ENCODE measurements at places on chromosomes 4 and X.

DNA sequence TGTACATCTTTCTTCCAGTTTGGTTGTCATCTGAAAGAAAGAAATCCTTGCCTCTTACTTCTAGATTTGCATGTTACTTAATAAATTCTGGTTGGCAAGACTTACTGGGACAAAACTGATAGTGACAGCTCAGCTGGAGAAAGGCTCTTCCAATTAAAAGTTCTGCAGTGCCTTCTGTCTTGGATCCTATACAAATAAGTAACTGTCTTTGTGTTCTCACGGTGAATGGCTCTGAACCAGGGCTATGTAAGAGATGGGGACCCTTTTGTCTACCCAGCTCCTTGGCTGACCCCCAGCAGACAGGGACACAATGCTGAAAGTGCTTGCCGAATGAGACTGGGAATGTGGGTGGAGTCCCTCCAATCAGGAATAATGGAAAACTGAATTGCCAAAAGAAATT, 89.5 kb downstream of the AASDH start:
- DNase-seq, result no peak

DNA sequence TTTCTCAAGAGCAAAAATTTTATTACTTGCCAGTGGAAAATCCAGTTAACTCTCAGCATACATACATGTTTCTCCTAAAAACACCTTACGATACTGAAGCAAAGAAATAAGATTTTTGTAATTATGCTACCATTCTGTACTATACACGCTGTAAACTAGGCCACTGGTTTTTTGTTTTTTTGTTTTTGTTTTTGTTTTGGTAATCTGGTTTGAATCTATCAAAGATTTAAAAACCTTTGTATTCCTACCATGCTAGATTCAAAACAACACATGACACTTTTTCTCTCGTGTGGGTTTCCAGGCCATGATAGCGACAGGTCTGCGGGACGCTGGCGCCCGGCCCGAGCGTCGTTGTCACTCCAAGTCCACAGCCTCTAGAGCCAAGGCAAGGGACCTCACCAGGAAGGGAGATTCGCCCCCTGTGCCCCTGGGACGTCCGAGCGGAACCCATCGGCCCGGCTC, 723 bp downstream of the TMEM192 start:
- DNase-seq, result no peak

- no peak for DNase-seq
Observed at GRCh38 chr4:184238072-184238745, 20.5 kb upstream of the ENPP6 start.

DNA sequence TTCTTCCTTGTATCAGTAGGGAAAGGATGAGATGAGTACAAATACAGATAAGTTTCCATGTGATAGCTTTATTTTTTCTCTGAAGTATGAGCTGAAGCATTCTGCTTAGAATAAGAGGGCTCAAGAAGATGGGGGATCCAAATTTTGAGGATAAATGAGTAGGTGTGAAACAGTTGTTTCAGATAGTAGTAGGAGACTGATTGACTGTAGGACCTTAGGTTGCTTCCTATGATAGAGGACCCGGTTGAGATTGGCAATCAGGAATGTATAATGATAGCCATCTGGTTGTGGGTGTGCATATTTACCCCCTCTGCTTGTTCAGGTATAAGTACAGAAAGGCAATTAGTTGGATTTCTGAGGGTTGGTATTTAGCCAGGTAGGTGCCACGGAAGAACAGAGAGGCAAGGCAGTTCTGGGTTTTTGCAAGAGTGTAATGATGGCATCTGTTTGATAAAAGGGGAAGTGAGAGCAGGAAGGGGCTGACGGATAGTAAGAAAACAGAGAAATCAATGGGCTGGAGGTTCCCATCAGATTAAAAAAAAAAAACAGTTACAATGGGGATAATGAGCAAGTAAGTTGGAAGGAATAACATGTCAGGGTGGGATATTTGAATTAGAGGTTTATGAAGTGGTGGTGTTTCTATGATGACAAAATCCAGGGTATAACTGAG, 13.7 kb downstream of the OCRL start:
- DNase-seq, result no peak

DNA sequence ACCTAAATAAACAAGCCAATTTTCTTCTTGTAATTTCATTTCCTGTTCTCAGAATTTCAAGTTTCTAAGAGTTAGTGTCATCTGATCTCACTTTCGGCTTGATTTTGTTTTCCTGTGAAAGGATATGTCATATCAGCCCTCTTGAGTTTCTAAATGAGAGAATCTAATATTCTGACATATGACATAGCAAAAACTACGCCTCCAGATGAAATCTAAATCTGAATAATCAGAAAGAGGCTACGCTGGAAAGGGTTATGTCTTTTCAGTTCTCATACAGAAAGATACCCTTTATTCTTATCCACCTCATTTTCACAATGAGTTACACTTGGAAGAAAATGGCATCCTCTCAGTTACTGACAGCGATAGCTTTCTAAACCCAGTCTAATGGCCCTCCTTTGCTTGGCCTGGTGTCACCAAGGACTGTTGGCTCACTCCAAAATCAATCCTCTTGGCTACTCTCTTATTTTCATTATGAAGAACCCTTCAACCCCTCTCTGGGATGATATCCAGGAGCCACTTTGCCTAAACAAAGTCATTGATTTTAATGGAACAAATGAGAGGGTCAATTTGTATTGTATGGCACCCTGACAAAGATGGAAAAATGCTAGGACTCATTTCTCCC, 65.6 kb downstream of the ASB9 start:
- DNase-seq, result no peak

DNA sequence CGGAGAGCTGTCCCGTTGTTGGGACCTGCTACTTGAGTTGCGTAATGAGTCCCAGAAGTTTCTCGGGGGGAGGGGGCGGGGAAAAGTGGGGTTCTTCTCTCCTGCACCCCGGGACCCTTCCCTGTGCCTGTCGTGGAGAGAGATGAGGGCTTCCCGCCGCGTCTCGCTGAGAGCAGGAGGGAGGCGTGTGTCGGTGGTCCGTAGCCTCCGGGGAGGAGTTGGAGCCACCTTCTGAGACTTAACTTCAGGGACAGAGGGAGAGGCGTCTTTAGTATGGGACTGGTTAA, 698 bp downstream of the AFF1 start:
- no peak for DNase-seq

DNA sequence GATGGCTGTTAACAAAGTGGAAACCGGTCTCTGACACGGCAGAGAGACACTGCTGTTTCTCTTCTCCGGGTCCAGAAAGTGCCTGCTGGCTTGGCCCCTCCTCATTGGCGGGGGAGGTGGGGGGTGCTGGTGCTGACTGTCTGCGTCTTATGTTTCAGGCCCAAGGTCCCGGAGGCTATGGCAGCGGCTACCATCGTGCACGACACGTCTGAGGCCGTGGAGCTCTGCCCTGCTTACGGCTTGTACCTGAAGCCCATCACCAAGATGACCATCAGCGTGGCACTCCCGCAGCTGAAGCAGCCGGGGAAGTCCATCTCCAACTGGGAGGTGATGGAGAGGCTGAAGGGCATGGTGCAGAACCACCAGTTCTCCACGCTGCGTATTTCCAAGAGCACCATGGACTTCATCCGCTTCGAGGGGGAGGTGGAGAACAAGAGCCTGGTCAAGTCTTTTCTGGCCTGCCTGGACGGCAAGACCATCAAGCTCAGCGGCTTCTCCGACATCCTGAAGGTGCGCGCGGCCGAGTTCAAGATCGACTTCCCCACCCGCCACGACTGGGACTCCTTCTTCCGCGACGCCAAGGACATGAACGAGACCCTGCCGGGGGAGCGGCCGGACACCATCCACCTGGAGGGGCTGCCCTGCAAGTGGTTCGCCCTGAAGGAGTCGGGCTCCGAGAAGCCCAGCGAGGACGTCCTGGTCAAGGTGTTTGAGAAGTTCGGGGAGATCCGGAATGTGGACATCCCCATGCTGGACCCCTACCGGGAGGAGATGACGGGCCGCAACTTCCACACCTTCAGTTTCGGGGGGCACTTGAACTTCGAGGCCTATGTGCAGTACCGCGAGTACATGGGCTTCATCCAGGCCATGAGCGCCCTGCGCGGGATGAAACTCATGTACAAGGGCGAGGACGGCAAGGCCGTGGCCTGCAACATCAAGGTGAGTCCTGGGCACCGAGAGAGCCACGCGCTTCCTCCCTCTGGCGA, 2.2 kb downstream of the AKAP17A start:
- DNase-seq, result no peak

GRCh38 chr4:15197005-15197404, 194.7 kb downstream of the CPEB2 start:
- no peak for DNase-seq

DNA sequence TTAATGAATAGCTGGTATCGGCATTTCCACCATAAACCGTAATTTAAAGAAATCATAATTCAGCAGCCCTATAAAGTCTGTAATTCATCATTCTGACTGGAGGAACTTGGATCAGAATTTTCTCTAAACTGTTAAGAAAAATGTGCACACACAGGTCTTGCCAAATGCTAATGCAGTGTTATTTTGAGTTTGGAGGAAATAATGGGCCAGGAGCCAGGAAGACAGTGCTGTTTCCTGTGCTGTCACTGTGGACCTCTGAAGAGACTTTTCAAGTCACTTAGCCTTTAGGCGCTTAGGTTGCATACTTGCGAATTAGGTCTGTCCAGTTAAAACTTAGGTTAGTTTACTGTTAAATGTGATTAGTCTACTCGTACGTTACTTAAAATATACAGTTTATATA, 137.5 kb upstream of the ANXA3 start:
- DNase-seq, result no peak

DNA sequence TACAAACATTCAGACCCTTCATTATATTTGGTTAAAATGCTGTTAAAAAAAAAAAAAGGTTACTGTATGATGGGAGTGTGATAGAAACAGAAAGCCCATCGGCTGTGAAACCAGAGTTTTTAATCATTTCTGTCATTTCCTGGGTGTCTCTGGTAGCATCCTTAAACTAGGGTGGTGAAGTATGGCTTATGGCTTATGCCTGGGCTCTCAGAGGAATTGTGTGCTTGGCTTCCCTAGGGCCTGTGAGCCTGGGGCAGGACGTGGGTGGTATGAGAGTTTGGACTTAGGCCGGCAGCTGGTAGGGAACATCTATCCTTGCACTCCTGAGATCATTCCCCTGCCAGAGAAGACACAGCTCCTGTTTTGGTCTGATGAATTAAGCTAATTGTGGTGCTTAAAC, 52.2 kb downstream of the DCUN1D4 start:
- DNase-seq, result no peak

GRCh38 chr4:76055016-76055415, 19.1 kb upstream of the CXCL11 start:
- no peak for DNase-seq

DNA sequence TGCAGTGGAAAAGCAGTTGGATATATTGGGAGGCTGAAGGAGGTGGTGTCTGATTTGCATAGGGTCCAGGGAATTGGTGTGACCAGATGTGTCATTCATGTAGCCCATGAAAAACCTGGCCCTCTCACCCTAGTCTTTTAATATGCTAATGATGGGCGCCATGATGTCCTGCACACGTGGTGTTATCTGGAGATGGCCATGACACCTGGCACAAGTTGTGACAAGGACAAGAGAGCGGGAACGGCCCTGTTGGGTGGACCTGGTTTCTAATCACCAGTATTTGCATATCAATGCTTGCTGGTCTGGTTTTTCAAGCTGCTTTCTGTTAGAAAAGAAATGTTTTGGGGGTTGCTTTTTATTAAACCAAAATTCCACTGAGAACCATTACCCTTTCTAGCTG, 87.4 kb downstream of the ZXDA start:
- no peak for DNase-seq

- no peak for DNase-seq
Observed at GRCh38 chr4:159946983-159947615, 844.2 kb downstream of the RAPGEF2 start.

GRCh38 chr4:87498446-87498900, 30.7 kb downstream of the SPARCL1 start:
- DNase-seq, result no peak

GRCh38 chrX:95318882-95319281, 1365.8 kb upstream of the DIAPH2 start:
- no peak for DNase-seq

- no peak for DNase-seq
Observed at GRCh38 chr4:42280327-42281095, 116.8 kb upstream of the SHISA3 start.

DNA sequence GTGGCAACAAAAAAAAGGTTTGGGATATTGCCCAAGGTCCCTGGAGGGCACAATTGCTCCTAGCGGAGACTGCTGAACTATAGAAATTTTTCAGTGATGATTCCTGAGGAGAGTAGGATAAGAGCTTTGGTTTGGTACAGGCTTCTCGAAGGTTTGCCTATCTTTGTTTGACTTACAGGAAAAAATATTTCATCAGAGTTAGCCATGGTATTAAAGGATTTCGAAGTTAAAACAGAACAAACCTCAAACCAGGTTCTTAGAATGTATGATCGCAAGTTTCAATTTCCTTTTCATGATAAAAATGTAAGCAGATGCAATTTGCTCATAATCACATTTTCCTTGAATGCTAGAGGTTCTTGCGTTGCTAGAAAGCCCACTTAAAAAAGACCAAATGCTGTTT, 1.7 kb downstream of the EGFL6 start:
- no peak for DNase-seq

GRCh38 chrX:96568071-96568470, 116.6 kb upstream of the DIAPH2 start:
- no peak for DNase-seq

DNA sequence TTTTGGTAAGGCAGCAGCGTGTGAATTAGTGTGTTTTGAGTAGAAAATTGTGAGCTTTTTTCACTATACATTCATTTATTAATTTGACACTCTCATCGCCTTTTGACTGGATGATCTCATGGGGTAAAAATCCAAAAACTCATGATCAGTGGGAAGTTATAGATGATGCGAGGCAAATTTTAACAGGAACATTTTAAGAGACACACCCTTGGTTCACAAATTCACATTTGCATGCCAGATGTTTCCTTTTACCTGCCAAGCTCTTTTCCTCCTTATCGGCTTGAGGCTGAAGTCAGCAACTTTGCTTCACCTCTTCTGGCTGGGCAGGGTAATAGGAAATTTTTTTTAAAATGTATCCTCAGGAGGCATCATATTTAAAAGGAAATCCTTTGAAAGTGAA, 318.0 kb upstream of the HS3ST1 start:
- DNase-seq, result no peak
